ENCODE measurements at places on chromosomes 2 and 18.

GRCh38 chr2:134689315-134689714 lies 29.5 kb downstream of the TMEM163 start:
- DNase-seq = no peak

DNA sequence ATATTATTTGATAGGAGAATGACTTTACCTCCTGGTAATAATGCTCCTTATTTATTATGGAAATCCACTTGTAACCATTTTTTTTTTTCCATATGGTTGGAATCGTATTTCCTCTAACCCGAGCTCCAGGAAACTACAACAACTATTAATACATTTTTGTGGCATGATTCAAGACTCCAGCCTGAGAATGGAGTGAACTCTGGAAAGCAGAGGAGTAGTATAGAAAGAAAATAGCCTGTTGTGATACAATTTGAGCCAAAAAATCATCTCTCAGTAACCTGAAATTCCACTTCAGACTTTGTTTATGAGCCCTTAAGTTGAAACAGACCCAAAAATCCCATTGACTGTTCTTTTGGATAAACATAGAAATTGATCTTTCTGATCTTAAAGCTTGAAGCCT lies 921.1 kb downstream of the SOCS6 start:
- no peak for DNase-seq

- DNase-seq = no peak
Observed at GRCh38 chr18:76524900-76525698, 30.1 kb upstream of the ZNF516 start.

- DNase-seq = peak; percentile 63
Observed at GRCh38 chr2:131413148-131413747, 49.3 kb upstream of the RAB6D start.

DNA sequence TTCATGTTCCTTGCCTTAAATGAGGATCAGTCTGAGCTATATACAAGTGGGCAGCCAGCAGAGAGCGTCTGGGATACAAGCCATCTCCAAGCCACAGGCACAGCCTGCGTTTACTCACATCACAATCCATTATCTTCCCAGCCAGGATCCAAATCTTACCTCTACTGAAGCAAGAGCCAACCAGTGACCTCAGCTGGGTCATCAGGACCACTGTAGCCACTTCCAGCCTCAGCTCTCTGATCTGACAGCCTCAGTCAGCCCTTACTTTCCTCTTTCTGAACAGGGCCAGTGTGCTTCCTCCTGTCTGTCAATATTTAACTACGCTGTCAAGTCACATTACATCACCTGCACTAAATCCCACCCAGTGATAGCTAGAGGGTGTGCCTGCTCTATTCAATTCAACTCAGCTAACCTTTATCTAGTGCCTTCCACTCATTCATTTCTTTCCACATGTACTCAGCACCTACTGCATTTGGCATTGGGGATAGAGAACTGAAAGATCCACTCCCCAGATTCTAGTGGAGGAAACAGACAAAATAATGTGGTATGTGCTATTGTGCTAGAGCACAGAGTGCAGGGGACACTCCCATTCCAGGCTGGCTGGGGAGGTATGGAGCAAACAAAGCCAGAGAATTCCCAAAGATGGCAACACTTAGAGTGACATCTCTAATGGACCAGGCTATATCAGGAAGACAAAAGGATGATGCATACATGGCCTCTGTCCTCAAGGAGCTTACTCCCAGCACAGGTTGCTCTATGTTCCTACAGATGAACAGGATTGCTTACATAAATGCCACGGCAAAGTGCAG lies 146.5 kb downstream of the NCKAP5 start:
- DNase-seq = no peak

DNA sequence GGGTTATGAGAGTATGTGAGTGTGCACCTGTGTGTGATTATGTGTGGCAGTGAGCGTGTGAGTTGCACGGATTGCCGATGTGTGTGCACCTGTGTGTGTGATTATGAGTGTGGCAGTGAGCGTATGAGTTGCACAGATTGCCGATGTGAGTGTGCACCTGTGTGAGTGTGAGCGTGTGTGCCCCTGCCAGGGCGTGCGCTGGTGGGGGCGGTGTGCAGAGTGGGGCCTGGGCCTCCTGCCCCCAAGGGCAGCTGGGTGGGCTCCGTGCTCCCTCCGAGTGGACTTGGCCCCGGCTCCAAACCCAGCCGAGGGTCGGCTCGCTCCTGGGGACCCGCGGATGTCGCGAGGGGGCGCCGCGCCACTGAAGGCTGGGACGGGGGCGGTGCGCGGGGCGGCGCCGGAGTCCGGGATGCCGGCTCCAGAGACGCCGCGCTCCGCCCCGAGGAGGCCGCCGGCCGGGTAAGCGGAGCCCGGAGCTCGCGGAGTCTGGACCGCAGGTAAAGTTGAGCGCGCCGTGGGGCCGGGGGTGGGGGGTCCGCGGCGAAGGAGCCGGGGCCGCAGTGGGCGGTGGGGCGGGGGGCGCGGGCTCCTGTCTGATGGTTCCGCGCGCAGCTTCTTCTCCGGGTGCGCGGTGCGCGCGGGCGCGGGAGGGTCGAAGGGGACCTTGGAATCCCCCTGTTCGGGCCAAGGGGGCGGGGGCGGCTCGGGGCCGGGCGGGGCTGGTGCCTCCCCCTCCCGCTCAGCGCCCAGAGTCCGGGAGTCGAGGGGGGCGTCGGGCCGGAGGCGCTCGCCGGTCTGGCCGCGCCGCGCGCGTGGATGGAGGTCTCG lies at the start of gene KCNG2:
Gene KCNG2, plus strand, starts transcription at position 421 of the 828 bp plus-strand sequence. CDS start 65,730 bp downstream, outside the sequence.
- no peak for DNase-seq

GRCh38 chr2:43105586-43106558 lies 120.5 kb downstream of the ZFP36L2 start:
- DNase-seq = no peak

GRCh38 chr18:26538524-26538923 lies 9.8 kb downstream of the KCTD1 start:
- DNase-seq = no peak

DNA sequence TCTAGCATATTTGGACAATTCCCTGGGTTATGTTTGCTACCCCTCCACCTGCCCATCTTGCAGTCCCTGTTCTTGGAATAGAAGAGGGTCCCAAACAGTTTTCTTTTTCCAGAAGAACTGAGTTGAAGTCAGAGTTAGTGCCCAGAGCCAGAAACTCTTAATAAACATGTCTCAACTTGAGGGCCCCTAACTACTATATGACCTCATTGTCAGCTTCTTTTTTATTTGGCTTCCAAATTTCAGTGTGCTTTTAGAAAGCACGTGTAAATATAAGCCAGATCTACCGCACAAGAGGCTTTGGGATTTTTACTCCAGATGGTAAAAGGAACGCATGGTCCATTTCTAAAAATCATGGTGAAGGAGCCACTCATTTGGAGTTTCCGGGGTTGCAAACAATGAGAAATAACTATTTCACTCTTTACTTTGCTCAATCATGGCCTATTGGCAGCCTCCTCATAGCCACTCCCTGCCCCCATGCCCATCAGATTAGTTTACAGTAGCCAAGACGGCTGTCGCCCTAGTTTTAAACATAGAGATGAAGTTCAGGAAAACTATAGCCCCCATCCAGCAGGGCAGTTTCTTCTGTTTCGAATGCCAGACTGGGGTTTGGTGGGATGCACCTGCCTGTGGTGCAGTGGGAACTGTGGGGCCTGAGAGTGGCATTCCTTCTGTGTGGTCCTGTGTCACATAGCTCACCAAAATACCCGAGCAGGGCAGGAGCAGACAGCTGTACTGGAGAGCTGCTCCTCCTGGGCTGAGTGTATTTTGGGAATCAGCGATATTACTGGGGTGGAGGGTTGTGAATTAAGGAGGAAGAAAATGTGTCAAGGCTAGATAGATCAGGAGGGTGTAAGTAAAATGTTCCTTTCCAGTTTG lies 1.7 kb downstream of the MAPRE3 start:
- no peak for DNase-seq

DNA sequence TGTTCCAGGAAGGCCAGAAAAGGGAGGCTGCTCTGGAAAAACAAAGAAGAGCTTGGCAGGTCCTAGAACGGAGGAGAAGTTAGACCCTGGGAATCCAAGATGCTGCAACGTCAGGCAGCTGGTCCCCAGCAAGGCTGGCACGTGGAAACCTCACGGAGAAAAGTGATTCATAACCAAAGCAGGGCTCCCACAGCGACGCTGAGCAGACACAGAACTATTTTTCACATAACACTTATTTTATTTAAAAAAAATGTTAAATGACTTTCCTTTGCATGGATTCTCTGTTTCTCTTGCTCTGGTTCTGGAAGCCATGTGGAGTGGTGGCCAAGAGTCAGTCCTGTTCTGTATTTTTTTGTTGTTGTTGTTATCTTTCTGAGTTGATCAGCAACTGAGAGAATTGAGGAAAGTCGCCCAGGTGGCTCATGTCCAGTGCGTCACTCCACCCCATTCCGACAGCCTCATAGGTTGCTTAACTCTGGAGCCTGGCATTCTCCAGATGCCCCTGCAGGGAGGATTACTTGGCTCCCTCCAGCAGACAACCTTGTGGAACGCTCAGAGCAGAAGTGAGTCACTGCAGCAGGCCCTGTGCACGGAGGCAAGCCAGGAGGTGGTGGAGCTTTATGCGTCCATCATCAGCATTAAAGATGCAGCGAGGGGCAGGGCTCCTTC lies 229.9 kb upstream of the HDAC4 start:
- no peak for DNase-seq

GRCh38 chr2:123157016-123157415 lies 868.1 kb upstream of the CNTNAP5 start:
- DNase-seq = no peak

DNA sequence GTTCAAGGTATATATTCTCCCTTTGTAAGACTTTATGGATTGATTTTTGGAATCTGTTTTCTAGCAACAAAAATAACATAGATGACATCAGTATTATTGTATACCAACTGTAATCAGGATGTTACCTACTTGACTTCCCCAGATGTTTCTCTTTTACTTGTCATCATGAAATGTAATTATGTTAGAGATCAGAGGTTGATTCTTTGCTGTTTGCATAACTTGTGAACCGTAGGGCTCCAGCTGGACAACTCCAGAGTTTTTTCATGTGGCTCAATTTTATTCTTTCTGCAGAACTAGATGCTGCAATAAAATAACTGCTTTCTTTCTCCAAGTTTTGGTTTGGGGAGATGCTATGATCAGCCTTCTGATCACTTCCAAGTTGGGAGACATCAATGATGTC lies 58.1 kb downstream of the SPOPL start:
- no peak for DNase-seq

DNA sequence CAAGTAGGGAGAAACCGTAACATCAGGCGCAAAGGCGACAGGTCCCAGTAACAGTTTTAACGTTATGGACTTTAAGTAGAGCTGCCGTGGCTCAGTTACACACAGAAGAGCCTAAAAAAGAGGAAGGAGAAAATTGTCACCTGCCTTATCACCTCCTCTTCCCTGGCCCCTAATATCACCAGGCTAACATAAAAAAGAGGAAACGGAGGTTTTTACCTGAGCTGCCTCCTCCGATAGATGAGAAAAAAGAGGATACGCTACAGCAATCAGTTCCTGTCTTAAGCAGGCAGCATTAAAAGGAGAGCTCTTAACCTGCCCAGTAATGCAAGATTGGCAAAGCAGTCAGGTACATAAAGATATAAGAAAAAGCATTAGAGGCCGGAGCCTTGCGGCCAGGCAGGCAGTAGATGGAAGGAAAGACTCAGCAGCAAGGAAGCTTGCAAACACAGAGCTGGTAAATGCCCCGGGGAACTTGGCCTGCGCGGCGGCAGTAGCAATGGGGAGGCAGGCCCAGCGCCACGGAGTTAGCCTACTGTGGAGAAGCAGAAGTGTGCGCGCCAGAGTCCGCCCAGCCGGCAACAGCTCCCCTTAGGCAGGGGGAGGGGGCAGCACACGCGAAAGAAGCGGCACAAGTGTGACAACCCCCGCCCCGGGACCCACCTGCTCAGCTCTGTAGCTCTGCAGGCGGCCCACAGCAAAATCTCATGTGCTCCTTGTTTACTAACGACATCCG lies 116.3 kb upstream of the SCN7A start:
- DNase-seq = no peak

- no peak for DNase-seq
Observed at GRCh38 chr2:159199761-159200465, 86.6 kb downstream of the WDSUB1 start.

GRCh38 chr2:222844323-222844722 lies 16.5 kb upstream of the ACSL3 start:
- peak; percentile 40 for DNase-seq

GRCh38 chr2:8198766-8199382 lies 483.0 kb upstream of the ID2 start:
- no peak for DNase-seq

DNA sequence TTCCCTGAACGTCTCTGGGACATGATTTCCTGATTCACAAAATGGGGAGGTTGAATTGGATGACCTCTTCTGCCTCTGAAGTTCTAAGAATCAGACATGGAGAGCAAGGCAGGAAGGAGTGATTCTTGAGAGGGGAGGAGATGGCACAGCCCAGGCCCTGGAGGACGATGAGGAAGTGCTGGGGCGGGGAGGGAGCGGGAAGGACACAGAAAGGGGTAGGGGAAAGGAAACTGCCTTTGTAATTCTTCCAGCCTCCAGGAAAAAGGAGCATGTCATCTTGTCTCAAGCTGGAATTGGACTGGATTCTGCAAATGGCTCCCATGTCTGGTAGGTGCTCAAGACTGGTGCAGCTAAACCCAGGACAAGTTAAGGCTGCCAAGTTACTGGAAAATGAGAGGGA lies 97.0 kb upstream of the NCK2 start:
- DNase-seq = no peak

DNA sequence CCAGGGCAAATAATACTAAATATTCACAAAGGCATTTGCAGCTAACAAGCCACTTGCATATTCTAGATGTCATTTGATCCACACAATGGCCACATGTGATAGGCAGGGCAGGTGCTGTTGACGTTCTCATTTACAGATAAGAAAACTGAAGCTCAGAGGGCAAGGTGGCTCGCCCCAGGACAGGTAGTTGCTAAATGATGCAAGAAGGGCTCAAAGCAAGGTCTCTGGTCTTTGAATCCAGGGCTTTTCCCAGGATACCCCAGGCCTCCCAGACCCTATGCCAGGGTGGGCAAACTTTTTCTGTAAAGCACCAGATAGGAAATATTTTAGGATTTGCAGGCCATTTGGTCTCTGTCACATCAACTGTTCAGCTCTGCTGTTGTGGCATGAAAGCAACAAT lies 35.1 kb downstream of the LOXHD1 start:
- DNase-seq = no peak

- DNase-seq = no peak
Observed at GRCh38 chr2:72394541-72395070, 246.9 kb upstream of the CYP26B1 start.

DNA sequence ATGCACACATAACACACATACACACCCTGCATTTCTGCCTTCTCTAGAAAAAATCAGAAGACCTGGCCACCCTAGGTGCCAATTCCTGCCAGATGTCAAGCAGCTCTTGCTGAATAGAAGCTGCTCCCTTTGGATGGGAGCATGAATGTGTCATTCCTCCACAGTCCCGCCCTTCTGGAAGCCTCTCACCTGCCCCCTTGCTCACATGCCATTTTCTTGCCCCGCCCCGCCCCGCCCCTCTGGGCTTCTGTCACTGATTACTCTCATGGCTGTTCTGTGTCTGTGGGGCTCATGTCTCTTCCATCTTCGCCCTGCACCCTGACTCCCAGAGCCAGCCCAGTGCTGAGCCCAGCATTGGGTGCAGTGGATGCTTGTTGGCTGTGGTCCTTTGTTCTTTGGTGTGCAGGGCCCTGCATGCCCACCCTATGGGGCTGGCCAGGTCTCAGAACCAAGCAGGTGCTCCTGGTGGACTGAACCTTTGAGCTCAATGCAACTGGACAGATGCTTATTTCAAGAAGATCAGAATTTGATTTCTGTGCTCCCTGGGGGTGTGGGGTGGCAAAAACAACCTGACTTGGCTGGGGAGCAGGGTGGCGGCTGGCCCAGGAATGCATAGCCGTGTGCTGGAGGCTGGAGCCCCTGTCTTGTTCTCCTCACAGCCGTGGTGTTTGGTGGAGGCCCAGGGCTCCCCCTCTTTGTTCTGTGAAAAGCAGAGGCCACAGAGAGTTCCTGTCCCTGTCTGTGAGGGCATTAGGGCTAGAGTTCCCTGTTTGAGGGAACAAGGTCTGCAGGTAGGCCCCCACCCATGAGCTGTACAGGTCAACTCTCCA lies 140.6 kb upstream of the GLI2 start:
- no peak for DNase-seq

Measured in NCI-H460 (cell line).